ENCODE measurements at places on chromosomes 5 and 9.

DNA sequence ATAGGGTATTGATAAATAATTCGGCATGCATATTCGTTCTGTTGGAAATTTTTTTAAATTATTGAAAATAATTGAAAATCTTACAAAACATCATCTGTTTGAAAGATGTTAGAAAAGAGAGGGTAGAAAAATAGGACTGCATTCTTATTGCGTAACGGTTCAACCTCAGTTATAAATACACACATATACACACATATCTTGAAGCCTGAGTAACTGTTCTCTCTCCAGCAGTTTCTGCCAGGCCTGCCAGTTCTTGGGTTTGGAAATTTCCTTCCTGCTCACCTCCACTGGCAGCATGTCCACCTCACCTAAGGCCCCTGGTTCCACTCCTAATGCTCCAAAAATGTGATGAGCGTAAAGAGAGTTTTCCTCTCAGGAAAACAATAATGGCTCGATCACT lies 9.1 kb downstream of the SPATA31E1 start:
- no peak for DNase-seq

DNA sequence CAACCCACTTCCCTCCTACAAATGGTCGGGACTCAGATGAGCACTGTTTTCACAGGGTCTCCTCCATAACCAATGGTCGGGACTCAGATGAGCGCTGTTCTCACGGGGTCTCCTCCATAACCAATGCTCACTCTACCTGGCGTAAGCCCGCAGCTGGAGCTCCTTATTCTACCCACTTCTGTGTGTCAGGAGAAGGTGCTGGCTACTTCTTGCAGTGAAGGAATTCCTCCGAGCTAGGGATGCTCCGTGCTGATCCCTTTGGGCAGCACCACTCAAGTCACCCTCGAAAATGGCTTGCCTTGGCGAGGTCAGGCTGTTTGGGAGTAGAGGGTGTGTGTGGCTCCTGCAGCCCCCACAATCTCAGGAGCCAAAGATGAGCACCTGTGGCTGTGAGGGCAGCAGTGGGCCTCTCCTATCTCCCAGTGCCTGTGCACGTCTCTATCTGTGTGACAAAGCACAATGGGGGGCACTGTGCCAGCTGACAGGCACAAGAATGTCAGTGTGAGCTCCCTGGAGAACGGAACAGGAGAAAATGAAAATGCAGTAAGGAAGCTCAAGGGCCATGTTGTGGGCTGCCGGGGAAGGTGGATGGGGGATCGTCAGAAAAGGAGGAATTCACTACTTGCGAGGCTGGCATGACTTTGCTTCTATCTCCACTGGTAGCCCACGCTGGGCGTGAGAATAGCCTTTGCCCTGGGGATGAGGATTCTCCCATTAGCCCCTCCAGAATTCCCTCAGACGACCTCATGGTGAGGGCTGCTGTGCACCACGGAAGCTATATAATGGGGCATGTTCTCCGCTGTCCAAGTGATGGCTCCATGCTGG lies 3.9 kb upstream of the BTNL9 start:
- DNase-seq, result no peak

GRCh38 chr5:43664501-43665040 lies 61.6 kb downstream of the NNT start:
- DNase-seq, result no peak

- no peak for DNase-seq
These were observed 311.0 kb downstream of the TMEM167A start for GRCh38 chr5:82766206-82766605.
